ENCODE measurements at places on chromosomes 6 and 20.

GRCh38 chr20:57381596-57382503 is 9.3 kb upstream of the RBM38 start:
- H3K27ac ChIP-seq: peak overlapping the region; percentile 49
- no peak overlapping the region for H3K4me3 ChIP-seq
- H3K27me3 ChIP-seq: no peaks in the 10 kb centered on the region

DNA sequence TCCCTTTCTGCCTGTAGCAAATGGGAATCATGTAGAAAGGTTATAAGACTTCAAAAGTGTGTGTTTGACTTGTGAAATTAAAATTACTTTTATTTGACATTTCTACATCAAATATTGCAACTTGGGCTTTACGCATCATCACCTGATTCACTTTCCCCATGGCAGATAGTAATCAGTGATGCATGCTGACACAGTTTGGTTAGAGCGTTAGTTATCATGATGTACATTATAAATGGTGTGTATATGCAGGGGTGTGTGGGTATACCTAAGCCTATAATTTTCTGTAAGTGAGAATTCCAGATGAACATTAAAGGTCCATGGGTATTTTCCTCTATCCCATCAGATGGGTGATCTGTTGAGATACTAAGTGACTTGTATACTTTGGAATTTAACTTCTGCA is 141.5 kb downstream of the KLHL32 start:
- H3K36me3 ChIP-seq: no peaks in the 10 kb centered on the region
- peak overlapping the region; percentile 39 for H3K27ac ChIP-seq
- no peak for DNase-seq

DNA sequence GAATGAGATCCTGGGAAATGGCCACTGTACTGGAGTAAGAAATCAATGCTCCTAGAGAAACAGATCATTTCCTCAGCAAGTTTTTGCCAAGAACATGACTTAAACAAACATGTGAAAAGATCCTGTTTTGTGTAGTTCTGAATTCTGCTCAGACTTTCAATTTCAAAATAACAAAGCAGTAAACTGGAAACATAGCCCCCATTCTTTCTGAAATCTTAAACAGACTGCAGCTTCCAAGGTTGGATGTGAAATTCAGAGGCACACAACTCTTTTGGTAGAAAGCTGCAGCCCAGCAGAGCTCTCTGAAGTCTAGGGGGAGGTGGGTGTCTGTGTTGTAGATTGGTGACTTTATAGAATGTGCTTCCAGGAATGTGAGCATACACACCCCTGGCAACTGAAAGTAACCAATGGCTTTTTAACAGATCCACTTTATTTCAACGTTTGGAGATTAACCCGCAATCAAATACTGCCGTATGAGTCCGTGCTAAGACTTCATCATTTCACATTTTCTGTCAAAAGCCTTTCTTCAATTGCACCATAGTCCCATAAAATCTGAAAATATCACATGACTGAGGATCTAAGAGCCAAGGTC is 86.4 kb downstream of the ATXN1 start:
- peaks cover 15% of the 10 kb centered on the region for H3K36me3 ChIP-seq
- DNase-seq: no peak
- peaks cover 56% of the 10 kb centered on the region for H3K4me1 ChIP-seq
- H3K27ac ChIP-seq: no peak overlapping the region
- H3K4me3 ChIP-seq: no peak overlapping the region

DNA sequence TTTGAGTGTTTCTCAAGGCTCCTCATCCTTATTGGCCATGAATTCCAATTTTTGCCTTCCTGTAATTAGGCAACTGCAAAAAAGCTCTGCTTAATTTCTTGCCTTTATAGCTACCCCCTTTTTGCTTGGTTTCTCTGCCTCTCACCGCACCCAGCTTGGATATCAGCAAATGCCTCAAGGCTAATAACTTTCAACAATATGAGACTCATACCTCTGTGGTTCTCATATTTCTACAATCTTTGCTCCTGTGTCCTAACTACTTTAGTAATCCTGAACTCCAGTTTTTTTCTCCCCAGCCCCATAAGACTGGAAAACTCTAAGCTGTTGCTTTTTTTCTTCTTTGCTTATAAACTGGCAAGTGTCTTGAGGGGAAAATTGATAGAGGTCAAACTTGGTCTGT is 88.8 kb downstream of the EYA2 start:
- no peak overlapping the region for H3K27ac ChIP-seq
- no peak for DNase-seq
- peaks cover 37% of the 10 kb centered on the region for H3K27me3 ChIP-seq
- H3K36me3 ChIP-seq: peaks cover 2% of the 10 kb centered on the region

DNA sequence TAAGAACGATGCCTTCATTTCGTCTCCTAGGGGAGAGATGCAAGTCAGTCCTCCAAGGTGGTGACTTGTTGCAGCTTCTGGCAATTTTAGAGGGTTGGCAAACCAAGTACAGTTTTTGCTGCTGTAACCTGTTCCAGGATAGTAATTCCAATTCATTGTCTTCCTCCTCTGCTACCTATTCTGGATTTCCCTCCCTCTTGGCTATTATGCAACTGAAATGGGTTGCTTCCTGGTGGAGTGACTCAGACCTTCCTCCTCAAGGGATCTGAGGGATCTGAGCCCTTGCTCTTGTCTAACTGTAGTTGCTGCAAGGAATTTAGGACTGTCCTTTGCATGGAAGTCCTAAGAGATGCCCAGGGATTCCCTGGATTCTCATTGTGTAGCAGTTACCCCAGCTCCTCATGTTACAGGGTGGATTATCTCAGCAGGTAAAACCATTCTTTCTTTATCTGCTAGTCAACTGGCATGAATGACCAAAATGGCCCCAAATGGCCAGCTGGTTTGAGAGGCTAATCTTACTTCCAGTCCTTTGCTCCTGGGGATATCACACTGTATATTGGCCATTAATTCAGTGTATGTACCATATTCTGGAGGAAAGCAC is 17.6 kb upstream of the ELMO2 start:
- DNase-seq: no peak
- H3K27me3 ChIP-seq: peaks cover 63% of the 10 kb centered on the region
- no peaks in the 10 kb centered on the region for H3K36me3 ChIP-seq
- H3K27ac ChIP-seq: no peak overlapping the region
- H3K4me3 ChIP-seq: no peak overlapping the region
- H3K4me1 ChIP-seq: peaks cover 4% of the 10 kb centered on the region

DNA sequence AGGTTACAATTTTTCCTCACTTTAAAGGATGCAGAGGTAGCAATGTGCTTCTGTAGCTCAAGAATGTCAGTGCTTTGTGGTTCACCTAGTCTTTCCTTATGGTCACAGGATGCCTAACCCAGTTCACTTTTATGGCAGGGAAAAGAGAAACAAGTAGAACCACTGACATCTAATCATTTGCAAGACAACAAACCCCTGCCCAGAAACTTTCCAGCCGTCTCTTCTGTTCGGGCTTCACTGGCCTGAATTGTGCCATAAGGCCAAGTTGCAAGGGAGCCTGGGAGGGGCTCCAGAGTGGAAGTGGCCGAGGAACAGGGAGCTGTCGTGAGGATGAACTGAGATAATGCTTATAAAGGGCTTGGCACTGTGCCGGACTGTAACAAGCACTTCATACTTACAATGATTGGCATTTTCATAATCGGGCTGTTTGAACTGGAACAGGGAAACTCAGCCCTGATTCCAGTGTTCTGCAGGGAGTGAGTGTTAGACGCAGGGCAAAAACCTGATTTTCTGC is 212.6 kb downstream of the BCAS1 start:
- H3K36me3 ChIP-seq: no peaks in the 10 kb centered on the region
- no peak for DNase-seq
- peaks cover 5% of the 10 kb centered on the region for H3K4me1 ChIP-seq

GRCh38 chr6:28212510-28213212 is 12.4 kb upstream of the ZSCAN9 start:
- H3K27ac ChIP-seq: no peak overlapping the region
- peaks cover 10% of the 10 kb centered on the region for H3K36me3 ChIP-seq
- peaks cover 21% of the 10 kb centered on the region for H3K4me1 ChIP-seq
